ENCODE measurements at places on chromosomes 2 and 18.

GRCh38 chr2:217179854-217180253 is 320.0 kb upstream of the TNP1 start:
- no peak for DNase-seq

- DNase-seq: no peak
Measured at GRCh38 chr2:222751238-222751637, 79.8 kb downstream of the MOGAT1 start.

GRCh38 chr2:49616800-49617199 is 462.5 kb upstream of the FSHR start:
- no peak for DNase-seq

- DNase-seq: no peak
Measured at GRCh38 chr2:199685669-199686068, 165.3 kb downstream of the FTCDNL1 start.

DNA sequence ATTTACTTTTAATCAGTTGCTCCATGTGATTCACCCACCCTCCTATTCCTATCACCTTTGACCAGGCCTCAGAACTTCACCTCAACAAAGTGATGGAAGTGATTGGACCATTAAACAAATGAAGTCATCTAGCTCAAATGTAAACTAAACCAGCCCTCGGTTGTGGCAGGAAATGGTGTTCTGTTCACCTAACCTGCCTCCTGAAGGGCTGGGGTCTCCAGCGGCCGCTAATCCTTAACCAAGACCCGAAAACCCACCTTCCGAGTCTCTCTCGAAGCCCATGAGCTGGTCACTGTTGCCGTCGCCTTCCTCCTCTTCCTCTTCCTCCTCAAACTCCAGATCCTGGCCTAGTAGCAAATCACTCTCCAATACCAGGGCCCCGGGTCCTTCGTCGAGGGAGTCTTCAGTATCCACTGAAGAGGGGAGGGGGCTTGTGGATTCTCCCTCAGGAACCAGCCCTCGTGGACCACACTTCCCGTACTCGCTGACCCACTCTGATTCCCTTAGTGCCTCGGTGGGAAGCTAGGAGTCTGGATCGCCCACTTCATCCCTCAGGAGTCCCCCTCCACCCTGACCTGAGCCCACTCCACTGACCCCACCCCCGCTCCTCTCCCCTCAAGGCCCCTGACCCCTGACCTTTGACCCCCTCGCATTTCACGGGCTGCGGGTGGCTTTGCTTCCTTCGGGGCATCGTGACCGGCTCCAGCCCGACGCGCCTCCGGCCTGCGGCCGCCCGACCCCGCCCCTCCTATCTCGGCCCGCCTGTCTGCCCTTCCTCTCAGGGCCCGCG is 503 bp downstream of the ZNF513 start:
- DNase-seq: no peak

GRCh38 chr2:44237221-44237620 is 38.1 kb upstream of the SLC3A1 start:
- DNase-seq: no peak

GRCh38 chr2:233482616-233483015 is 84.0 kb downstream of the USP40 start:
- DNase-seq: no peak

GRCh38 chr2:58875436-58875835 is 634.3 kb upstream of the FANCL start:
- DNase-seq: no peak

DNA sequence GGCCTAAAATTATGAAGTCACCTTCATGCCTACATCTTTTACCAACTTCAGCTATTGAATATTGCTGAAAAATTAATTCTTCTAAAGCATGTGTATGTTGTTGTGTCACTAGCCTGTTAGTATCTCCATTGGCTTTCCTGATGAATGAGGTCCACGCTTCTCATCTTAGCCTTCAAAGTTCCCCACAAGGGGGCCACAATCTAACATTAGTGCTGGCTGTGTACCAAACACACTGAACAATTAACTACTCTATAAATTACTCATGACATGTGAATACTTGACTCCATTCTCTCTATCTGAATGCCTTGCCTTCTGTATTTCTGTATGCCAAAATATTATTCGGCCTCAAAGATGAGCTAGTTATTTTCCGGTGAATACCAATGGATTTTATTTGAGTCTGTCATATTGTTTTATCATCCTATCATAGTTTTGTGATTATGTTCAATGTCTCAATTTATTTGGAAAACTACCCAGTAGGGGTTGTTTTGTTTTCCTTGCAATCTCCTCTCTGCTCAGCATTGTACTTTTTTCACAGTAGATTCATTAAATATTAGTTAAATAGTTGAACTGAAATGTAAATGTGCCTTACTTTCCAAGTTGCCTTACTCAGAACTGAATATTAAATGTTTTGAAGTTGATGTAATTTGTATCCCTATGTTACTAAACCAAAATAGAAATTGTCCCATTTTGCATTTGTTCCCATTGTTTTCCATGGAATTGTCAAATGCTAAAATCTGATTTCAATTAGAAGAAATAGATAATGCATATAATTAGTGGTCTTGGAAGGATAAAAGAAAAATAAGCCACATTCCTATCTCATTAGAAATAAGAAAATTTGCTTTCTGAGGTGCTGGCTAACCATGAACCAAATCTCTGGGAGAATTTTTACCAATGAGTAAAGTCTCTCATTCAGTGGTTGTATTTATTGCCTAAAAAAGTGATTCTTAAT is 208.4 kb upstream of the COL3A1 start:
- DNase-seq: no peak

GRCh38 chr2:169302364-169302763 is 60.0 kb downstream of the LRP2 start:
- no peak for DNase-seq

- DNase-seq: no peak
Measured at GRCh38 chr2:70347831-70348230, 46.0 kb upstream of the FAM136A start.

DNA sequence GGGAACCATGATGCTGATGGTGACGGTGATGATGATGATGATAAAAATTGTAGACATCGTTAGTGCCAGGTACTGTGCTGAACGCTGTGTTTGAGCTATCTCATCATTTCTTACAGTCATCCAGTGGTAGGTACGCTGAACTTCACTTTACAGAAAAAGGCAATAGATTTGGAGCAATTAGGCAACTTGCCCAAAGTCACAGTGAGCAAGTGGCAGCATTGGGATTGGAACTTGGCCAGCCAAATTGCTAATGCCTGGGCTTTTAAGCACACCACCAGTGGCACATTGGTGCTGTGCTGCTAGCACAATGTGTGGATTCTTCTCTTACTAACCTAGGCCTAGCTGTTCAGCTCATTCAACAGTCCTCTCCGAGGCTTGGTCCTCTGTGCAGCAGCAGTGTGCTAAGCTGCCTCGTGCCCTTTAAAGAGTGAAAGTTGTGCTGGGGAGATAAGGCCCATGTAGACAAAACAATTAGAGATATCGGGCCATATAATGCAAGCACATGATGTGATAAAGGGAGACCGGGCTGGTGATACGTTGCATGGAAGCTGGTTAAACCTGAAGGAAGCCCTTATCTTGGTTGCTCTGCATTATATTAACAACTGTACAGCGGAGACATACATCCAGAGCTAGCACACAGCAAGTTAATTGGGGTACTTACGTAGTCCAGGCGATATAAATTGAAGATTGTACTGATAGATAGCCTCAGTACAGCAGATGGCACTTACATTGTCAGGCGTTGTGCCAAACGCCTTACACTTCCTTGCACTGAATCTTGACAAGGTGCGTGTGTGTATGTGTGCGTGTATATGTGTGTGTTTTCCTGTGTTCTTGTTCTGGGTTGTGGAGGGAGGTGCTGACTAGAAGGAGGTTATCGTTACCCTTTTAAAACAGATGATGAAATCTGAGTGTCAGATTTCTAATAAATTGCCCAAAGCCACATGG is 28.4 kb downstream of the HK2 start:
- DNase-seq: no peak

GRCh38 chr2:59690849-59691248 is 862.6 kb downstream of the BCL11A start:
- DNase-seq: no peak

DNA sequence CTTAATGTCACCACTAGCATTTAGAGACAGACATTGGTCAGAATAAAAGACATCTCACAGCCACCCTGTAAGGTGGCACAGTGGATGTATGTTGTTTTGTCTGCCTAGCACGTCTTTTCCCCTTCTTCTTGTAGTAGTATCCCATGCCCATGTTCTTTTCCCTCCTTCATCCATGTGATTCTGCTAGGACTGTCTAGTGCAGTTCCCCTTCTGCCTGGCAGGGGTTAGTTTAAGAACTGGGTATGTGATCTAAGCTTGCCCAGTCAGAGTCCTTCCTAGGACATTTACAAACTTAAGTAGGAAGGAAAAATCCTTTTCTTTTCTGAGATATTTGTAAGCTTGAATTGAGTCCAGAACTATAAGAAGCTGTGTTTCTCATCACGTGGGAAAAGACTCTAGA is 172.3 kb downstream of the BABAM2 start:
- no peak for DNase-seq

DNA sequence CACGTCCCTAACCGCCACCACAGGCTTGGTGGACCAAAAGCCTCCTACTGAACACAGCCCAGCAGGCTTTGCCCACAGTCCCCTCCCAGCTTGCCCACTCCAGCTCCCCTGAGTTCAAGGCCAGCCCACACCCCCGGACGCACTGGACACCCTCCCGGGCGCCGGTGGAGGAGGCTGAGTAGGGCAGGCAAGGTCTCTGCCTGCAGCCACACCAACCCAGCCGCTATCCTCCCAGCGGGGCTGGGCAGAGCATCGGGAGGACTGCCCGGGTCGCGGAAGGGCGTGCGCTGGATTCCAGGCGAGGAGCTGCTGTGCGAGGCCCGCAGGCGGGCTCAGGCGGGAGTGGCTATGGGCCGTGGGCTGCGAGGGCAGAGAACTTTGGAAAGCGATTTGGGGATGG is 49.5 kb downstream of the PLEKHB2 start:
- no peak for DNase-seq

Data from activated naive CD8-positive, alpha-beta T cell treated with anti-CD3 and anti-CD28 coated beads, Interleukin-2, amount 50 U/mL, for 16 hours (primary cell).